Stimulated activated CD4-positive, alpha-beta T cell treated with anti-CD3 and anti-CD28 coated beads, Interleukin-2, amount 100 ng/mL, for 24 hours (primary cell): ENCODE measurements at places on chromosomes 16 and 17.

DNA sequence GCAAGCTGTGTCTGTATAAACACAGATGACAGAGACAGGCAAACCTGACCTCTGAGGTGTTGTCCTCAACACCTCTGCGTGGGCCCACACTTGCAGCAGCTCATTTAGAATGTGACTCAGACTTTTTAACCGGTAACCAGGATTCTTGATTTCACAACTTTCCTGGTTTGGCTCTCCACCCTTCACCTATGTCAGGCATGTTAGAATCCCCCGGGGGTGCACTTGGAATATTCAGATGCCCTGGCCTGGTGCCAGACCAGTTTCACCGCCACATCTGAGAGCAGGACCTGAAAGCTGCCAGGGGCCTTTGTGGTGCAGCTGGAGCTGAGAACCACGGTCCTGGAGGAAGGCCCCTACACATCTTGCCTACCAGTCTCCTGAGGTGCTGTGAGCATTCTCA lies 4.8 kb downstream of the DHODH start:
- no peak for DNase-seq

DNA sequence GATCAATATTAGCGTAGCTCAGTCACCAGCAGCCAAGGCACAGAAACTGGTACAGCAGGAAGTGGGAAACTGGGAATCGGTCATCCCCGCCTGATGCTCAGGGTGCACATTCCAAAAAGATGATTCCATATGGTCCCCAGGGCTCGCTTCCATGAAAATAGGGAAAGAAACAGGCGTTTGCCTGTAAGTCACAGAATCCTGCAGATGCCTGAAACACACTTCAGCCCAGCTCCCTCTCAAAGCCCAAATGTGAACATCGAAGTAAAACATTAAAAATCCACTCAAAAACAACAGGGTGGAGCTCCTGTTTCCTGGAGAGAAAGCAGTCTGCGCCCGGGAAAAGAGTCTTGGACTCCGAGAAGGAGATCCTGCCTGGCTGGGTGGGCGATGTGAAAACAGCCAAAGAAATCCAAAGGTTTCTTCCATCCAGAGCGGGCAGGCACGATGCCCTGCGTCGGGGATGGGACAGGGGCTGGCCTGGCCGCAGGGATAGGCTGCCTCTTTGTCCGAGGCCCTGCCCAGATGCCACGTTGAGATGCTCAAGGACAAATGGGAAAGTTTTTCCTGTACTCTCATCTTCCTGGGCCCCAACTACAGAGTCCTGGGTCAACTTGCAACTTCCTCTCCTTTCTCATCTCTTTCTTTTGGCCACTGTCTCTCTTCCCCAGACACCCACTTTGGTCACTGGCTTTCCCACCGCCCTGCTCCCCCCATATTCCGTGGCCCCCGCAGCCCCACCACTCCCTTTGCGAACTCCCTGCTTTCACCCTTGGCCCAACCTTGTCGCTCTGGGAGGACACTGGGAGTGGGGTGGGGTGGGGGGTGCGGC lies 743 bp downstream of the WIPI1 start:
- no peak for DNase-seq

DNA sequence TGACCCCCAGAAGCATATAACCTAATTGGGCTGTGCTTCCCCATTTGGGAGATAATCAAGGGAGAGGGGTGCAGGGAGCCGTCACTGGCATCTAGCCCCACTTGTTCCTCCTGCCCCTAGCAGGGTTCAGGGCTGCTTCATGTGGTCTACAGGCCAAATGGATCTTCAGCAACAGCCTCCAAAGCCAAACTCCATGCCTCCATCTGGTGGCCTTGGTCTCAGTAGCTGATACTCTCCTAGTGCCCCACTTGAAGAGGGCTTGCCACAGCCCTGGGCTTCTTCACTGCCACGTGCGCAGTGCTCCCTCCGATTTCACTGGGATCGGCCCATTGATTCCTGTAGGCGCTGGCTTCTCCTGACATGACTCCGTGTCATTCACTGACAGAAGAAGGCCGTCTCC lies 24.6 kb downstream of the LYRM9 start:
- no peak for DNase-seq

DNA sequence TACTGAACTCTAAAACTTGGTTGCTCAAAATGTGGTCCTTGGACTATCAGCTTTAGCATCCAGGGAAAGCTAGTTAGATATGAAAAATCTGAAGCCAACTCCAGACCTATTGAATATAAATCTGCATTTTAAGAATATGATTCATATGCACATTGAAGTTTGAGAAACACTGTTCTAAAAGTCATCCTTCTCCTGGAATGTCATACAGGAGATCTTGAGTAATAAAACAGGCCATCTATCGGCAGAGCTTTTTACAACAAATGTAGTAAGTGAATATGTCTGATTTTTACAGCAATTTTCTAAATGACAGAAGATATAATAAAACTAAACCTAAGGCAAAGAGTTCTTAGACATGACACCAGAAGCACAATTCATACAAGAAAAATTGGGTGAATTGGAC lies 140.4 kb downstream of the PMP22 start:
- no peak for DNase-seq

DNA sequence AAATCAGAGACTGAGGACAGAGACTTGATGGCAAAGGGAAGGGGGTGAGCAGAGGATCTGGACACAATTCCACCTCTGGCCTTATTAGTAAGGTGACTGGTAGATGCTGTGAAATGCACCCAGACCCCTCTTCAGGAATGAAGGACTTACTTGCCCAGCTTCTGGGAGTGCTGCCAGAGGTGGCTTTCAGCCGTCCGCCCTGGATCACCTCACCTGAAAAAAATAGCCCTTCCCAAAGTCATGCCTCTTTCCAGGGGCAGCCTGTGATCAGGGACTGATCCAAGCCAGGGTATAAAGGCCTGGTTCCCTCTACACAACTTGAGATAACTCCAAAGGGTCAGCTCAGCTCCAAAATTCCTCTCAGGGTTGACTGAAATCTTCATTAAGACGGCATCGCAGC lies 20.4 kb upstream of the TMEM220 start:
- no peak for DNase-seq

DNA sequence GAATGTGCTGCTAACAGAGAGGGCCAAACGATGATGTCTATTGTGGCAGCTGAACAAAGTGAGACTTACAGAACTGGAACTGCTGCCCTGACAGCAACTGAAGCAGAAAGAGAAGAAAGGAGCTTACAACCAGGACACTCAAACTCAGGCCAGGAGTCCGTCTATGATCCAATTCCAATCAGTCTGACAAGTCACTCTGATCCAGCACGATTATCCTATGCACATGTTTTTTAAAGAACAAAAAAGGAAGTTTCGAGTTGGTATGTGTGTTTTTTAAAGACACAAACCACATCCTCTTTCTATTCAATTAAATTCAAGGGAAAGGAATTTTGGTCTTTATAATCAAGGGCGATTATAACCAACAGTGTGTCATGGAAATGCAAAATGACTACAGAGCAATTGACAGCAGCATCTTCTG lies 42.4 kb upstream of the MTMR4 start:
- DNase-seq = no peak

- no peak for DNase-seq
Observed at GRCh38 chr16:12480286-12480685, 323.4 kb downstream of the CPPED1 start.

- no peak for DNase-seq
Observed at GRCh38 chr16:75362846-75363245, 70.5 kb downstream of the CFDP1 start.

DNA sequence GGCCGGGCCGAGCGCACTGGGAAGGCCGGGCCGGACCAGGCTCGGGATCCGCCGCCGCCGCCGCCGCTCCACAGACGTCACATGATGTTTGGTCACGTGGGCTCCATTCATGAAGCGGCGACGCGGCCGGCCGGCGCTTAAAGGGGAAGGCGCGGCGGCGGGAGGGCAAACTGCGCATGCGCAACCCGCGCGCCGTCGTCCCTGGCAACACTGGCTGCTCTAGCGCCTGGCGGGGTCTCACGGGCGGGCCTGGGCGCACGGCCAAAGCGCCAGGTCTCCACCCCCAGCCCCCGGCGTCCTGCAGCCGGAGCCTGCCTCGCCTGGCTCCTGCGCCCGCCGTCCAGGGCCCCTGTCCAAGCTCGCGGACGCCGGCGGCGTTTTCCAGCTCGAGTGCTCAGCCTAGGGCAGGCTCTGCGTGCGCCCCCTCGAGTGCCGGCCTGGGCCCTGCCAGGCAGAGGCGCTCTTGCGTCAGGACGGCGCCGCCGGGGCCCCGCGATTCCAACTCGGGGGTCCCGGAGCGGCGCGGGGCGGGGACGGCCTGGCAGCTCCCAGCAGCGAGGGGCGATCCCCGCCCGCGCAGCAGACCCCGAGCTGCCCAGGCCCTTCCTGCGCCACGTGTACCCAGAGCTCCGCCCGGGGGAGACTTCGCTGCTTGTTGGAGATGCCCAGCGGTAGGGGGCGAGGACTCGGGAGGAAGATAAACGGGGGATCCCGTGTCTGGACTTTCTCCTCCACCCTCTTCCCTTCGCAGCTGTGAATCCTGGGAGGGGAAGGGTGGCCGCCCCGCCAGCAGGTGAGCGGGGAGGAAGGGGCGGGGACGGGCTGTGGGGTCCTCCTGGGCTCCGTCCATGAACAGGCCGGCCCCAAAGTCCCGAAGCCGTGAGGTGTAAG lies at the start of gene MAFG:
Gene MAFG, minus strand, starts transcription at position 83 of the 891 bp plus-strand sequence. CDS start 4,550 bp downstream, outside the sequence.
- peak; percentile 91 for DNase-seq

- DNase-seq = no peak
Observed at GRCh38 chr16:65524997-65525396, 403.1 kb upstream of the CDH11 start.

DNA sequence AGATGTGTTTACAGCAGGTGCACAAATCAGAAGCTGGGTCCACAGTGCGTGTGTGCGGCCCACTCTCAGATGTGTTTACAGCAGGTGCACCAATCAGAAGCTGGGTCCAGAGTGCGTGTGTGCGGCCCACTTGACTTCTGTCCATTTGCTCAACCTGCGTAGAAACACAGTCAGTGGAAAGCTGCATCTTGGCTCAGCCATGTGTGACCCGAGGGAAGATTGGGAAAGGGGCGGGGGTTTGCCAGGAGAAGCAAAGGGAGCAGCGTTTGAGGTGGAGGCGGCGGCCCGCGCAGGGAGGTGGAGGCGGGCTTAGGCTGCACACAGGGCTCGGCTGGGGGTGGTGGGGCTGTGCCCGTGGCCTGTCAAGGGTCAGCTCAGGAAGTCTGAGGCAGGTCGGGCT lies 4.3 kb downstream of the CTU2 start:
- no peak for DNase-seq

GRCh38 chr16:67846063-67846319 lies 742 bp upstream of the NUTF2 start:
- DNase-seq = no peak
